Right atrium auricular region (tissue), 2 donors: ENCODE measurements at places on chromosomes 11 and 22. TPM values are rescaled to one million over a fixed set of nuclear protein-coding genes. Genes with fewer than 3 reads are reported as not detected.

- no peak for DNase-seq
These were observed 24.8 kb upstream of the MICAL2 start for GRCh38 chr11:12085371-12086251.

DNA sequence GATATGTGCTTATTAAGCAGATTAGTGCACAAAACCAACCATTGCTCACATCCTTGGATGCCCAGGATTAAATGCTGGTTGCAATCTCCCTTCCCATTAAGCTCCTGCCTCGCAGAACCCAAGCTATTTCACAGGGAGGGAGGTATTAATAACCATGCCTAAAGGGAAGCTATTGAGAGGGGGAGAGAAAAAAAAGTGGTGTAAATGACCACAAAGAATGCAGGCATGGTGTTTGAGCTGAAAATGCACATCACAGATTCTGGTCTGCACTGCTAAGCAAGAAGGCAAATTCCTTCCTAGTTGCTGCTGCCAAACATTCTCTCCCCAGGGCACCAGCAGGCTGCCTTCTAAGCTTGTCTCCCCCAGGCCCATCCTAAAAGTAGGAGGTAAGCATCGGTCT lies 92.0 kb upstream of the ISX start:
- DNase-seq, result no peak

- DNase-seq, result no peak
These were observed 26.6 kb downstream of the P2RY2 start for GRCh38 chr11:73244589-73245240.

MS4A1 gene
- total RNA-seq, result not detected

SCGB1C1 gene
- not detected for total RNA-seq

KCNJ1 gene
- total RNA-seq, result not detected
